IMR-90 (cell line): ENCODE measurements at places on chromosomes 3 and 15. TPM values are rescaled to one million over a fixed set of nuclear protein-coding genes. Genes with fewer than 3 reads are reported as not detected.

DNA sequence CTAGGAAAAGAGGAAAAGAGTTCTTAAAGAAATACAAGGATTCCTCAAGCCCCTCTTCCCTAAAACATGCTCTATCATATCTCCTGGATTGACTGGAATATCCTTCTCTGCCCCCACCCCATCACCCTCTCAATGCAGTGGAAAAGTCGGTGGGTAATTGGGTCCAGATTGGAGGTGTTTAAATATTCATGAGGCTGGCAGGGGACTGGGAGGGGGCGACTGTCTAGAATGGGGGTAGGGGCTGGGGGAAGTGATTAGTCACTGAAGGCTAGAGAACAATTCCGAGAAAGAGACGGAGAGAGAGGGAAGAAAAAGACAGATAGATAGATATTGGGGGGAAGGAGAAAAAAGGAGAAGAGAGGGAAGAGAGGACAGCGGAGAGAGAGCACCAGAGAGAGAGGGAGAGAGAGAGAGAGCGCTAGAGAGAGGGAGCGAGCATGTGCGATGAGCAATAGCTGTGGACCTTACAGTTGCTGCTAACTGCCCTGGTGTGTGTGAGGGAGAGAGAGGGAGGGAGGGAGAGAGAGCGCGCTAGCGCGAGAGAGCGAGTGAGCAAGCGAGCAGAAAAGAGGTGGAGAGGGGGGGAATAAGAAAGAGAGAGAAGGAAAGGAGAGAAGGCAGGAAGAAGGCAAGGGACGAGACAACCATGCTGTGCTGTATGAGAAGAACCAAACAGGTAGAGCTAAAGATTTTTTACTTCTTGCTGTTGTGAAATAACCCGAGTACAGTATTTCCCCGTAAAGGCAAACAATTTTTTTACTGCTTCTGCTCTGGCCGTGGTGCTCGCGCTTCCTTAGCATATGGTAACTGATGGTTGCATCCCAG, at the start of gene GAP43:
GAP43 (plus strand) TSS at position 467 of the 825 bp plus-strand sequence; CDS start at position 647, 180 bp downstream.
- DNase-seq, result peak; percentile 86

- DNase-seq, result no peak
Measured at GRCh38 chr15:91431041-91431715, 331.1 kb downstream of the SV2B start.

DNA sequence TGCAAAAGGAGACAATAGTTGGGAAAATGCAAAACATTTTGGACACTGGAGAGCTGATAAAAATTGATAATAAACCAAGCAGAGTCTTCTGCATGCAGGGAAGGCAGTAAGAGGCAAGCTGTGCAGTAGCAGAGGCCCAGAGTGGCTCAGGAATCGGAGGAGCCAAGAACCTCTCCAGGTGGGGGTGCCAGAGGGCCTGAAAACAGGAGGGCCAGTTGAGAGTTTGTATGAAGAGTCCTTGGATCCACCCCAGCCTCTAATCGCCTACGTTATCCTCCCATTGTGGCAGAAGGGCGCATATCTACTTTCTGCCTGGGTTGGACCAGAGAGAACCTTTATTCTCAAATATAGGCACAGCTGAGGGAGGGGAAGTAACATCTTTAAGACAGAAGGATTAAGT, 48.9 kb upstream of the RBP1 start:
- no peak for DNase-seq

The PLA2G4E gene
- total RNA-seq, result not detected in 2 replicates

GRCh38 chr3:142586803-142587406, 8.4 kb upstream of the ATR start:
- peak; percentile 73 for DNase-seq

DNA sequence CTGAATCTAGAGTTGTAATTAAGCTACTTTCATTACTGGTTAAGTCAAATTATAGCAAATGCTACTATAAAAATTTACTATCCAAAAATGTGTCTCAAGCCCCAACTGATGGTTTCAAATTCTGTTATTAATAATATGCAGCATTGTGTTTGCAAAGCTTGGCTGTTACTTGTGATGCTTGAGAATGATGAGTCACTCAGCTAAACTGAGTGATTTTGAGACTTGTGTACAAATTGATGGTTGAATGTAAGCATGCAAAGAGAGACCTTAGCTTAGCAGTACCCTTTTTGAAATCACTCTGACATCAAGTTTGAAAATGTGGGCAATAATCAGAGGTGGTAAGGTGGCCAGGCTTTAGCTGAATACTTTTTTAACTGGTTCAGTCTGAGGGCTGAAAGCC, 27.6 kb downstream of the OPA1 start:
- DNase-seq, result peak; percentile 66
